T1000 (cell line): ENCODE measurements at places on chromosomes 6 and 20.

DNA sequence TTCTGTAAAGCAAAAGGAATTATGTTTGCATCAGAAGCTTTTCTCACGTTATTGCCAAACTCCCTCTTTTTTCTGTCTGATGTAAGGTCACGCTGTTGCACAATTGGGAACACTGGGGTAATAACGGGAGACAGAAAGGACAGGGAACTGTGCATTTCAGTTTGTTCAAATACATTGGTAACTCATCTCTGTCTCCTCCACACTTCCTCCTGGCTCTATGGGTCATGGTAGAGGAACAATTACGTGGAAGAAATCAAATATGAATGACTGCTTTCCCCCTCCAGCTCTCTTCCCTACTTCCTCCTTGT is 132.2 kb upstream of the TNFAIP3 start:
- DNase-seq = no peak

- DNase-seq = no peak
Measured at GRCh38 chr6:31035862-31036497, 25.7 kb downstream of the MUC22 start.

DNA sequence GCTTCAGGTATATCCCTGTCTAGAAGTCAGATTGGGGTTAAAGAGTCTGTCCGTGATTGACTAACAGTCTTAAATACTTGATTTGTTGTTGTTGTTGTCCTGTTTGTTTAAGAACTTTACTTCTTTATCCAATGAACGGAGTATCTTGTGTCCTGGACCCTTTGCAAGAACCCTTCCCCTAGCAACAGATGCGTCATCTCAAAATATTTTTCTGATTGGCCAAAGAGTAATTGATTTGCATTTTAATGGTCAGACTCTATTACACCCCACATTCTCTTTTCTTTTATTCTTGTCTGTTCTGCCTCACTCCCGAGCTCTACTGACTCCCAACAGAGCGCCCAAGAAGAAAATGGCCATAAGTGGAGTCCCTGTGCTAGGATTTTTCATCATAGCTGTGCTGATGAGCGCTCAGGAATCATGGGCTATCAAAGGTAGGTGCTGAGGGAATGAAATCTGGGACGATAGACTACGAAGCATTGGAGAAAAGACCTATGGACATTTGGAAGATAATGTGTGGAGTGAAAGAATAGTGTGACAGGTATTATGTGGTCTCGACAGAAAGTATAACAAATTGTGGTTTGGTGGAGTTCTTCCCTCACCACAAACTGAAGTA is at the start of gene HLA-DRA:
TSS of gene HLA-DRA (plus strand) at position 286 of the 613 bp plus-strand sequence. CDS start at position 350, 64 bp downstream.
- no peak for DNase-seq

- DNase-seq = no peak
Measured at GRCh38 chr6:29674008-29674407, 6.9 kb downstream of the ZFP57 start.

DNA sequence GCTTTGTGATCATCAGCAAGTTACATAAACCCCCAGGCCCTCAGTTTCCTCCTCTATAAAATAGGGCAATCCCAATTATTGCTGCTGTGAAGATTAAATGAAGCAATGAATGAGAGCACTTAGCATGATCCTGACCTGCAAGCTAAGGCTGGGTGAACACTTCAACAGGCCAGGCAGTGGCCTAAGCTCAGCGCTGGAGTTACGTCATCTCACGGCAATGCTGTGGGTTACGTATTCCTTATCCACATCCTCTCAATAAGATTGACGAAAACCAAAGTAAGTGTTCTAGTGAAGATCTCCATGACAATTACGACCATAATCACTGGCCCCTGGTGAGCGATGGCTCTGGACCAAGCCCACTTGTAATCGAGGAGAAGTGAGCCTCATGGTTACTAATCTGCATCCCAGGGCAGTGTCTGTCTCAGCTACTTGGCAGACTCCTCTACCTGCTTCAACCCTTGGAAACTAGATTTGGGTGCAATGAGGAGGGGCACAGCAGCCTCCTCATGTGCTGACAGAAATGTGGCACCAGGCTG is 274.1 kb upstream of the ARID1B start:
- no peak for DNase-seq

GRCh38 chr20:52422574-52423336 is 231.2 kb upstream of the ZFP64 start:
- no peak for DNase-seq

DNA sequence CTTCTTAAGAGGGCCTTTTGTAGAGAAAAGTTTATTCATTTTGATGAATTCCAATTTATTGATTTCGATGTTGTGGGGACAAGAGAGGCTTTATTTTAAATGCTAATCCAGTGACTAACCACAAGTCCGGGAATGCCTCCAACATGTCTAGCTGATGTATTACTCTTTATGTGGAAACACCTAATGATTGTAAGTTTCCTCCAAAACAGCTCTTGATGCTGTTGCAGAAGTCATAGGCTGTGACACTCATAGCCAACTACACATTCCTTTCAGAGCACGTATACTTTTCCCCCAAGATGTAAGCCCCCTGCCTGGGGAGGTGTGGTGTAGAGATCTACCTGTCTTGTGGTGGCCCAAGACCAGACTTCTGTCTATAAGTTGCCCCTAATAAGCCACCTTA is 61.3 kb upstream of the RNF24 start:
- peak; percentile 49 for DNase-seq

DNA sequence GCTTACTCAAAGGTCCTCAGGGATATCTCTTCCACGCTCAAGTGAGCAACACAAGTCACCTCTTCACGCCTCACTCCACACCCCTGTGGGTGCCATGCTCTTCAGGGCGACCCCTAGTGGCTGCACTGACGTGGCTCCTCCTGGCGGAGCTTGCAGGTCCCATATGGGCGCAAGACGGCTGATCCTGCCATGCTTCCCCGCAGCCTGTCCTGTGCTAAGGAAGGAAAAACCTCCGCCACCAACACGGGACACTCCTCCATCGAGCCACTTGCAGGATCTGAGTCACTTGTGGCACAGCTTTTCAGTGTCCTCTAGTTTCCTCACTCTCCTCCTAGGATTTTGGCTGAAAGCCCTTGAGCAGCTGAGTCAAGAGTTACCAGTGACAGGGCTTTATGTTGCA is 90.7 kb downstream of the KHDC1L start:
- DNase-seq = no peak

- DNase-seq = no peak
Measured at GRCh38 chr6:100255701-100256100, 209.0 kb downstream of the SIM1 start.

DNA sequence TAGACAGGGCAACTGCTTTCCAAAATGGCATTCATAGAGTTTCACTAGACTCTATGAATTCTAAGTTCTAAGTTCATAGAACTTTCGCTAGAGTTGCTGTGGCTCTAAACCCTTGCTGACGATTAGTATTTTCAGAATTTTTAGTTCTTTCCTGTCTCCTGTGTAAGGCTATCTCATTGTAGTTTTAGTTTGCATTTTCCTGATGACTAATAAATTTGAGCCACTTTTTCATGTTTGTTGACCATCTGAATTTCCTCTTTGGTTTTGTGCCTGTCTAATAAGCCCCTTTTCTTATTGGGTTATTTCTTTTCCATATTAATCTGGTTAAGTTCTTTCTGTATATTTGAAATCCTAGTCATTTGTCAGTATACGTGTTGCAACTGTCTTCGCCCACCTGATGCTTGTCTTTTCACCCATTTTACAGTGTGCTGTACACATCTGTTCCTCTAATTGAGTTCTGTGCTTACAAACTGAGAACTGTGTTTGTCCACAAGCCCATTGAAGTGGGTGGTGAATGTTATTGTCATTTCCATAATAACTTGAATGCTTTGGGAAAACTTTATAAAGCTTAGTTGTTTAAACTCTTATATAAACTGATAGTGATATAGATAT is 177.7 kb upstream of the CDYL start:
- no peak for DNase-seq

DNA sequence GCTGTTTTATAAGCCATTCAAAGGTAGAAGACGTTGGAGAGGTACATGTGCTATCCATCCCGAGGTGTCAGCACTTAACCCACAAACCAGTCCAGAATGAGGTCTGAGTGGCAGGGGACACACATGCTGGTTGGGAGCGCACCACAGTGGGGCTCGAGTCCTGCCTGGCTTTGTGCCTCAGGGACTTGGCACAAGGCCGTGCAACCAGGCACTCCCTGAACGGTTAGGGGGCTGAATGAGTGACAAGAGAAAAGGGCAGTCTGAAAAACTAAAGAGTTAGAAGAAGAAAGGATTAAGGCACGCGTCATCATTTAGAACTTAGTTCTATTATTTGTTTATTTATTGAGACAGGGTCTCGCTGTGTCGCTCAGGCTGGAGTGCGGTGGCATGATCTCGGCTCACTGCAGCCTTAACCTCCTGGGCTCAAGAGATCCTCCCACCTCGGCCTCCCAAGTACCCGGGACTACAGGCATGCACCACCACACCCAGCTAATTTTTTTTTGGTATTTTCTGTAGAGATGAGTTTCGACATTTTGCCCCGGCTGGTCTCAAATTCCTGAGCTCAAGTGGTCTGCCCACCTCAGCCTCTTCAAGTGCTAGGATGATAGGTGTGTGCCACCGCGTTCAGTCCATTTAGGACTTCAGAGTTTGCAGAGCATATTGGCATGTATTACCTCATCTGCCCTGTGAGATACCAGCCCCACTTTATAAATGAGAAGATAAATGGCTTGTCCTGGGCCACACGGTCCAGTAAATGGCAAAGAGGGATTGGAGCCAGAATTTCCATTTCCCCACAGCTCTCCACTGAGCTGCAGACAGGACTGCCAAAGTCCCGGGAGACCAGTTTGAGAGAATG is 47.4 kb upstream of the IRF4 start:
- no peak for DNase-seq

DNA sequence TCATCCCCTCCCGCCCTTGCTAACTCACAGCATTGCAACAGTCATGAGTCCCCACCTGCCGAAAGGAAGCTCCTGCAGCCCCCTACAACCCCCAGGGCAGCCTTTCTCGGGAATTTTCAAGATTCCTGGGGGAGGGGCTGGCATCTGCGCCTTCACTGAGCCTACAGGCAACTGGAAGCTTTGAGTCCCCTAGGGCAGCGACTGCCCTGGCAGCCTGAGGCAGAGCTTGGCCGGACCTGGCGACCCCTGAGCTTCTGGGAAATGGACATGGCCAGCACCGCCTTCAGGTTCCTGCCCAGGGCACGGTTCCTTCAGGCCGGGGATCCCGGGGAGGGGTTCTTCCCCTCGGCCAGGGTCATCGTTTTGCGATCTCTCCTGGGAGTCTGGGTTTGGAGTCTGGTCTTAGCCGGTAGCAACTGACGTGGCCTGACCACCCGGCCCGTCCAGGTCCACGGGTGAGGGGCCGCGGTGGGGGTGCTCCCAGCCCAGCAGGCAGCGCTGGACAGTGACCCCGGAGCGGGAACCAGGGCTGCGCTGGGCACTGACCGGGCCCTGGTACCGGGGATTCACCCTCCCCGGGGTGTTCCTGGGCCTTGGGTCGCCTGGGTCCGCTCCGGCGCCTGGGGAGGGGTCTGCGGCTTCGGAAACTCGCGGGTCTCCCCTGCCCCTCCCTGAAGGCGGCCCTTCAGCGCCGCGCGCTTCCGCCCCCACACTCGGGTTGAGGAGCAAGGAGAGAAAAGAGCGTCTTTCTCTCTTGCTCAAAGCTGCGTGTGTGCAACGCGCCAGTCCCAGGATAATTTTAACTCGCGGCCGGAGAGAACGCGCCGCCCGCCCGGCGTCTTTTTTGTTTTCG is 593 bp upstream of the COL9A3 start:
- DNase-seq = no peak

DNA sequence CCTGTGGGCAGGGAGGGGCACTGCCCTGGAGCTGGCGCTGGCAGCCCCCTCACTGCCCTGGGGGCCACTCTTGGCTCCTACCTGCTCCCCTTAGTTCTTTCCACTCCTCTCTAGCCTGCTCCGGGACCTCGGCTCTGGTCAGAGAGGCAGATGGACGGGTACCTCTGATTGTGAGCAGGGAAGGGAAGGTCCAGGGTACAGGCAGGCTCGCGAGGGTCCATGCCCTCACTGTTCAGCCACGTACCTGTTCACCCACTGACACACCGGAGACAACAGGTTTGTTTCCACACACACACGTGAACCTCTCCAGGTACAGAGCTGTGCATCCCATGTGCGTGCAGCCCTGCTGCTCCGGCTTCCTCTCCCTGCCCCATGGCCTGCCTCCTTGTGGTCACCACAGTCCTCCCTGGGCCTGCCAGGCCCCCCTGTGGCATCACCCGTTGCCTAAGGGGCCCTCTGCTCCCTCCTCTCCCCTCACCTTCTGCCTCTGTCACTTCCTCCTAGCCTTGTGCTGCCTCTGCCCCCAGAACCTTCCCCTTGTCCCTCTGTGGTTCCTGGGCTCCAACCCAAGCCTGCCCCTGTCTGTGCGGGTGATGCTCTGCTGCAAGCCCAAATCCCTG is 2.3 kb downstream of the EMILIN3 start:
- DNase-seq = no peak

- DNase-seq = no peak
Measured at GRCh38 chr6:33724102-33725023, 12.9 kb upstream of the UQCC2 start.

DNA sequence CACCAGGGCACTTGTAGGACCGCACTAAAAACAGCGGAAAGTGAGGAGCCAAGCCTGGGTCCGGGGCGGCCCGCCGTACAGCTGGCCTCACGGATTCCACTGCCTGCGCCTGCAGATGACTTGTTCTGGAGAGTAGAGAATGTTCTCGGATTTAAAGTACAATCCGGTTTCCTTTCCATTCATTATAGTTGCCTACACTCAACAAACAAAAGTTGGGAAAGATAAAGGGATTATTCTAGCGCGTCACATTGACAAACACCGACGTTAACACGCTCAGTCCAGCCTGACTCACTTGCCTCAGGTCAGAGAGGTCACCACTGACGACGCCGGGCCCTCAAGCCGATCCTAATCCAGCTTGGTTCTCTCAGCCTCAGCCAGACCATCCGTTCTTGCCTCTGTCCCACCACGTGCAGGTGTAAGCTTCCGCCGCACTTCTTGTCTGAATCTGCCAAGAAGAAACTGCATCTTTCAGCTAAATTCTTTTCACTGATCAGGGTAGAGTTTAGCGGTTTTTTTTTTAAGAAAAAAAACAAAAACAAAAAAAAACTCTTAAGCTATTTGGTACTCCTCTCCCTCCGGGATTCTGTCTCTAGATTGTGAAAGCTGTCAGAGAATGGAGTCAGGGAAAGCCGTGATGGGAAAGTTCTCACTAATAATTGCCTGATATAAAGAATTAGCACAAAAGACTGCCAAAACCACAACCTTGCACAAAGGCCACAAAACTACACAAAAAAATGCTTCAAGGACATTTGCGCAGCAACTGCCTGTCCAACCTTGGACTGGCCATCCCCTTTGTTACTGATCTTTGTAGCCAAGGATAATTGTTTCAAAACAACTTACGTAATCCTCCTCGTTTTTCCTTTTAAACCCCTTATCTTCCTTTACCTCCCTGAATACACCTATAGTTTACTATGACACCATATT is 1.1 kb upstream of the PHF10 start:
- DNase-seq = no peak

DNA sequence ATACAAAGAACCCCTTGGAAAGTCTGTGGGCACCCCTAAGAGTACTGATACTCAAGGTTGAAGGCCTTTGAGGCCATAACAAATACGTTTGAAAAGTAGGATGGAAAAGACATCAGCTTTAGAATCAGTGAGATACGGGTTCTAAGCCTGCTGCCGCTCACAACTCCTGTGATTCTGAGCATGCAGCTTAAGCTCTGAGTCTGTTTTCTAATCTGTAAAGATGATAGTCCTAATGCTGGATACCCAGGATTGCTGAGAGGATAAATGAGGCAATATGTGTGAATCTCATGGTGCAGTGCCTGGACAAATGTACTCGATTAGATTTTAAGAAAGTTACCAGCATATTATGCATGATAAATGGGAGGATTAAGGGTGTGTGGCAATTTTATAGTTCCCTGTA is 321.0 kb upstream of the HSF2 start:
- DNase-seq = no peak

GRCh38 chr6:132132422-132132821 is 181.2 kb upstream of the CCN2 start:
- DNase-seq = no peak

- DNase-seq = no peak
Measured at GRCh38 chr20:9052136-9052535, 16.8 kb upstream of the PLCB4 start.
